ENCODE measurements at places on chromosomes 16 and 17.

- DNase-seq, result no peak
These were observed 632.4 kb downstream of the CDH11 start for GRCh38 chr16:64489449-64489848.

GRCh38 chr17:66255527-66255971 is 26.3 kb upstream of the APOH start:
- DNase-seq, result no peak

DNA sequence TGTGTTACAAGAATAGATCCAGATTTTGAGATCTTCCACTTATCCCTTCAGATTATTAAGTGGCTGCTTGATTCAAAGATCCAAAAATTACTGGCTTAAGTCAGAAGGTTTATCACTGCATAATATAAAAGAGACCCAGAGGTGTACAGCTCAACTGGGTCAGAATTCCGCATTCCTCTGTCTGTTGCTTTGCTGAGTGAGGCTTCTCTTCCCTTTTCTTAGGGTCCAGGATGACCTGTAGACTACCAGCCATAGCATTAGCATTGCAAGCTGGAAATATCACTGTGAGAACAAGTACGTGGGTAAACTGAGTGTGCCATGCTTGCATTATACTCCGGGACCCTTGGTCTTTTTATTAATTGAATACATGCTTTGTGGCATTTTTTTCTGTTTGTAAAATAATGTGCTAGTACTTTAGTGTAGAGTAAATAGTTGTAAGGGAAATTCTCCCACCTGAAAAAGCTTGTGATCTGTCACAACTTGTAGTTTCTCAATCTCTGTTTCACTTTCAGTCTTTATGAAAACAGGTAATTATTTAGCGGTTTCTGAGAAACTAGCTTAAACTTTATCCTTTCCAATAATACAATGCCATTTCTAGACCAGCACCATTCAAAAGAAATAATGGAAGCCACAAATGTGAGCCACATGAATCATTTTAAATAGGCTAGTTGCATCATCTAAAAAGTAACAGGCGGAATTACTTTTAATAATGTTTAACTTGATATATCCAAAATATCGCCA is 61.6 kb downstream of the TNRC6C start:
- no peak for DNase-seq

- DNase-seq, result no peak
These were observed 4.5 kb downstream of the PLLP start for GRCh38 chr16:57279780-57280638.

GRCh38 chr16:69618721-69619120 is 53.0 kb downstream of the NFAT5 start:
- no peak for DNase-seq

GRCh38 chr16:88705076-88705684 is 1.0 kb downstream of the RNF166 start:
- DNase-seq, result no peak

- no peak for DNase-seq
These were observed 44.0 kb upstream of the CLEC18B start for GRCh38 chr16:74465281-74465680.

GRCh38 chr17:82116246-82116645 is 18.2 kb upstream of the FASN start:
- no peak for DNase-seq
